Stomach (tissue), 19 donors: ENCODE measurements at places on chromosomes 13 and 19. TPM values are rescaled to one million over a fixed set of nuclear protein-coding genes. Genes with fewer than 3 reads are reported as not detected.

GRCh38 chr13:51977625-51978024, 33.6 kb downstream of the ATP7B start:
- H3K36me3 ChIP-seq, result peaks cover 10% of the 10 kb centered on the region
- no peak overlapping the region for H3K4me3 ChIP-seq
- no peak overlapping the region for H3K27ac ChIP-seq
- DNase-seq, result no peak
- H3K4me1 ChIP-seq, result no peaks in the 10 kb centered on the region
- H3K27me3 ChIP-seq, result no peaks in the 10 kb centered on the region

DNA sequence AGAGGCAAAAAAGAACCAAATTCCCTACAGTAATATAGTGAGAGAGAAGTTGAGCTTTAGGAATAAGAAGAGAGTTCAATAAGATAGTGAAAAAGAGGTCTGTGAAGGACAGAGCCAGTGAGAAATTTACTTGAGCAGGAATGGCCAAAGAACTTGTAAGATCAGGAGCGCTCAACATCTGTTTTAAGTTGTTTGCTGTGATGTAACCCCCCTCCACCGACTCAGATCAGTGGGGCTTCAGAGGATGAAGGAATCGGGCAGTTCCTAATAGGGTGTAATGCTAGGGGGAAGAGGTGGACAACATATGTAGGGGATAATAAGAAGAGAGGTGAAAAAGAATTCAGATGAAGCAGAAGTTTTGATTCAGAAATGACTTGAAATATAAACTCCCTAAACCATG, 85.3 kb upstream of the FNDC3A start:
- H3K4me3 ChIP-seq, result no peak overlapping the region
- no peak overlapping the region for H3K27ac ChIP-seq
- DNase-seq, result no peak
- H3K27me3 ChIP-seq, result no peaks in the 10 kb centered on the region

DNA sequence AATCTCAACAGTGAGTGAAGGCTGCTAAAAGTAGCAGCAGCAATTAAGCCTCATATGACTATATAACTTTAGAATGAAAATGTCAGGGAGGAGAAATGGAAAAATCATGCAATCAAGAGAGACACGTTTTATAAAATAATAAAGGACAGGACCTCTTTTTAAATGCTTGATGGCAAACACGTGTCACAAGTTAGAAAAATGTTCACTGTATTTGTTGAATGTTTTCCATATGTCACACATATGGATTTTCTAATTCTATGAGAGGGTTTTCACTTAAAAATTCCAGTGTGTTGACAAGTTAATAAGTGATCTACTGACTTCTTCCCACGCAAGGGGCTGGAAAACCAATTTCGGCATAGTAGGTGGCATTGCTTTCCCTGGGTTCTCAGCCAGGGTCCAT, 27.7 kb upstream of the KCTD12 start:
- no peaks in the 10 kb centered on the region for H3K4me1 ChIP-seq
- no peaks in the 10 kb centered on the region for H3K36me3 ChIP-seq
- no peak overlapping the region for H3K4me3 ChIP-seq
- no peak overlapping the region for H3K27ac ChIP-seq

DNA sequence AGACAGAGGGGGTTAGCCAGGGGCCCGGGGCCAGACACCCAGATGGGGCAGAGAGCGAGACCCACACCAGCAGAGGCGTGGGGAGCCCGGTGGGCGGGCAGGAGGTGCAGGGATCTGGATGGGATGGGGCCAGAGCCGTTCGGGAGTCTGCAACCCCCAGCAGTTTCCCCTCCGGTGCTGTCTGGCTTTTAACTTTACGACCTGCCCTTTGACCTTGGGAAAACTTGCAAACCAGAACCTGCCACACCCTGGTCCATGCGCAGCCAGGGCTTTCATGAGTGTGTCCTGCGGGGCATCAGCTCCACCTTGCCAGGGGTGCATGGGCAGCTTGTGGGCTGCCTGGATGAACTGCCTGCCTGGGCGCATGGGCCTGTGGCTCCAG, 9.8 kb downstream of the JOSD2 start:
- DNase-seq, result no peak
- no peak overlapping the region for H3K27ac ChIP-seq
- H3K36me3 ChIP-seq, result peaks cover 8% of the 10 kb centered on the region
- no peaks in the 10 kb centered on the region for H3K4me1 ChIP-seq

DNA sequence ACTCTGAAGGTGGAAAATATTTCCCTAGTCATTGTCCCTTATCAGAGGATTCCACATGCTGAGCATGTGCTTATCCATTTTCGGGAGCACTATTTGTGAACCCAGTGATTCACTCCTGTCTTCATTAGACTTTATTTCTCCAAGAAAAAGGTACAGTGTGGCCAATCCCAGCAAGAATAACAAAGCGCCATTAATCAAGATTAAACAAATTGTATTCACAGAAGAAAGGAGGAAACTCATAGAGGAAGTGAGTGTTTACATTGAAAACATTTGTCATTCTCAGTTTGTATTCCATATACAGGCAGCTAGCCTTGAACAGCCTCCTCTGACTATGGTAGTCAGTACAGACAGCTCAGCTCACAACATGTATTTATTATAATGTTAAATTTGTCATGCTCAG, 1669.9 kb upstream of the SPRY2 start:
- H3K4me3 ChIP-seq, result no peak overlapping the region
- H3K27me3 ChIP-seq, result no peaks in the 10 kb centered on the region
- H3K36me3 ChIP-seq, result no peaks in the 10 kb centered on the region
- H3K27ac ChIP-seq, result no peak overlapping the region
- peak; percentile 11 for DNase-seq
- H3K4me1 ChIP-seq, result no peaks in the 10 kb centered on the region

GRCh38 chr13:112137144-112137543, 70.2 kb downstream of the SOX1 start:
- no peak overlapping the region for H3K4me3 ChIP-seq
- no peak for DNase-seq
- no peaks in the 10 kb centered on the region for H3K36me3 ChIP-seq

GRCh38 chr19:3193256-3194105, 7.8 kb downstream of the NCLN start:
- peaks cover 15% of the 10 kb centered on the region for H3K4me1 ChIP-seq
- no peak for DNase-seq
- H3K27ac ChIP-seq, result no peak overlapping the region
- H3K4me3 ChIP-seq, result no peak overlapping the region
- peaks cover 72% of the 10 kb centered on the region for H3K36me3 ChIP-seq

GRCh38 chr19:48250290-48251025, 5.3 kb downstream of the CARD8 start:
- no peak overlapping the region for H3K4me3 ChIP-seq
- no peaks in the 10 kb centered on the region for H3K36me3 ChIP-seq
- H3K4me1 ChIP-seq, result peaks cover 11% of the 10 kb centered on the region

- peaks cover 51% of the 10 kb centered on the region for H3K4me1 ChIP-seq
- DNase-seq, result peak; percentile 97
- H3K36me3 ChIP-seq, result peaks cover 4% of the 10 kb centered on the region
These were observed at the start of gene DHRS12 for GRCh38 chr13:51803422-51804294. TSS of gene DHRS12 (minus strand) at chr13:51804163. CDS start at chr13:51799659, 4,504 bp downstream.

GRCh38 chr13:65914716-65915115, 1315.4 kb downstream of the PCDH9 start:
- no peaks in the 10 kb centered on the region for H3K4me1 ChIP-seq
- H3K4me3 ChIP-seq, result no peak overlapping the region
- no peak for DNase-seq
- no peaks in the 10 kb centered on the region for H3K36me3 ChIP-seq
- H3K27ac ChIP-seq, result no peak overlapping the region

GRCh38 chr13:39597838-39598237, 5.2 kb downstream of the LHFPL6 start:
- H3K4me1 ChIP-seq, result peaks cover 21% of the 10 kb centered on the region
- peaks cover 20% of the 10 kb centered on the region for H3K27me3 ChIP-seq
- no peak overlapping the region for H3K4me3 ChIP-seq
- no peak overlapping the region for H3K27ac ChIP-seq
- H3K36me3 ChIP-seq, result no peaks in the 10 kb centered on the region
- no peak for DNase-seq

The CBARP gene
- 0.19 TPM for polyA plus RNA-seq

The ZNF540 gene
- 1.9 TPM for polyA plus RNA-seq

The ZNF726 gene
- 2.4 TPM for polyA plus RNA-seq

The GSX1 gene
- not detected for polyA plus RNA-seq
